NCI-H1930 (cell line): ENCODE measurements at places on chromosomes 12 and 14.

DNA sequence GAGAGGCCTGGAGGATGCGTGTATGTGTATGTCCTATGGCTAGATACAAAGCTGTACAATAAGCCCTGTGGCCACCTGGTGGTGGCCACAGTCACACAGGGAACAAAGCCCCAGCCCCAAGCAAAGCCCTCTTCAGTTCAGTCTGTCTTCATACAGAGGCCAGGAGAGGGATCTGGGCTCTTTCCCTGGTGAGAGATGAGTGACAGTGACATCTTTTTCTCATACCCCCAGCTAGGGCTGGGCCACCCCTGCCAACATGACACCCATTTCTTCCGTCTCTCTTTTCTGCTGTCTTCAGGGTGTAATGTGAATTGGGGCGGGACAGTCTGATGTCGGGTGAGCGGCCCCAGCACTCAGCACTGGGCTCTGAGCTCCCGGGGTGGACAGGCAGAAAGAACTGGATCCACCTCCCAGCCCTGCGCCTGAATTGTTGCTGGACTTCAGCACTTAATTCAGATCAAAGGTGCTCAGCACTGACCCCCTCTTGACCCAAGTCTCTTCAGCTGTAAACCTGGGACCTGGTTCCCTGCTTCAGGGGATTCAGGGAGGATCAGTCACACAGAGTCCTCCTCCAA is 59.8 kb downstream of the SERPINA3 start:
- DNase-seq: no peak

- DNase-seq: no peak
These were observed 23.0 kb downstream of the TRIM9 start for GRCh38 chr14:51071857-51072256.

GRCh38 chr12:132669166-132669879 is 17.8 kb downstream of the POLE start:
- no peak for DNase-seq

GRCh38 chr12:116043659-116044535 is 233.6 kb downstream of the MED13L start:
- DNase-seq: no peak

DNA sequence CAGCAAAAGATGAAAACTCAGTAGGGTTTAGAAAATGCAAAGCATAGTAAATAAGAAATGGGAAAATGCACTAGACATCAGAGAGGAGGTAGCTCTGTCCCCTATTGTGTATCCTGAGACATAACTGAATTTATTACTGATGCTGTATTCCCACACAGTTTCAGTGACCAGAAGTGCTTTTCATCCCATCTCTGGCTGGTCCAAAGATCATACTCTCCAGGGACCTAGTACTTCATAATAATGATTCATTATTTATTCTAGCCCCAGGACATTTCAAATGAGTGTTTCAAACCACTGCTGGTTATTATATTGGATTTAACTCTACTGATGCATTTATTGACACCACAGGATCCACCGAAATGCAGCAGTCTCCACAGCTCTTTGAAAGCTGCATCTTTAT is 163.3 kb downstream of the PAWR start:
- no peak for DNase-seq

DNA sequence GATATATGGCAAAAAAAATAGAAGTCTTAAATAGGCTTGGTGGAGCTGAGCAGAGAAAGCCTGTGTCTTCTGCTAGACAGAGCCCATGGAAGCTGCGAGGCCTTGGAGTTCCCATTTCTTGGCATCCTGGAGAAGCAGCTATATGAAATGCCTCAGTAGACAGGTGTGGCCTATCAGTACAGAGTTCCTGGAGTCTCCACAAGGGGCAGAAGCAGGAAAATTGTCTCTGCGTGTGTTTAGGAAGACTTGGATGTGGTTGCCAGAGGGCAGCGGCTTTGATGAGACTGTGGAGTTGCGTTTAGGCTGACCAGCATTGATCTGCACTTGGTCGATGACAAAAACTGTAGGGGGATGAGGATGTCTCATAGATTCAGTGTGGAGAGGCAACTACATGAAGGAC is 334.5 kb upstream of the SEL1L start:
- no peak for DNase-seq

DNA sequence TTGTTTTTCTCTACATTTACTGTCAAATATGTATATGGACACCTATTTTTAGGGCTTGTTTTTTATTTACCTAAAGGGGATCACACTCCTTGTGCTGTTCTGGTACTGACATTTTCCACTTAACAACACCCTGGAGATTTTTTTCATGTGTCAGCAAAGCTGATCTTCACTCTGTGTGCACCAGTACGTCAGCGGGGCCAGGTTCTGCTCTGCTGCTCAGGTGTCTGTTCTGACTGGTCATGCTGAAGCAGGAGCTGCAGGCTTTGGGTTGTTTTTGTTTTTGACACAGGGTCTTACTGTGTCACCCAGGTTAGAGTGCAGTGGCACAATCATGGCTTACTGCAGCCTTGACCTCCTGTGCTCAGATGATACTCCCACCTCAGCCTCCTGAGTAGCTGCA is 81.9 kb upstream of the CCND2 start:
- no peak for DNase-seq

DNA sequence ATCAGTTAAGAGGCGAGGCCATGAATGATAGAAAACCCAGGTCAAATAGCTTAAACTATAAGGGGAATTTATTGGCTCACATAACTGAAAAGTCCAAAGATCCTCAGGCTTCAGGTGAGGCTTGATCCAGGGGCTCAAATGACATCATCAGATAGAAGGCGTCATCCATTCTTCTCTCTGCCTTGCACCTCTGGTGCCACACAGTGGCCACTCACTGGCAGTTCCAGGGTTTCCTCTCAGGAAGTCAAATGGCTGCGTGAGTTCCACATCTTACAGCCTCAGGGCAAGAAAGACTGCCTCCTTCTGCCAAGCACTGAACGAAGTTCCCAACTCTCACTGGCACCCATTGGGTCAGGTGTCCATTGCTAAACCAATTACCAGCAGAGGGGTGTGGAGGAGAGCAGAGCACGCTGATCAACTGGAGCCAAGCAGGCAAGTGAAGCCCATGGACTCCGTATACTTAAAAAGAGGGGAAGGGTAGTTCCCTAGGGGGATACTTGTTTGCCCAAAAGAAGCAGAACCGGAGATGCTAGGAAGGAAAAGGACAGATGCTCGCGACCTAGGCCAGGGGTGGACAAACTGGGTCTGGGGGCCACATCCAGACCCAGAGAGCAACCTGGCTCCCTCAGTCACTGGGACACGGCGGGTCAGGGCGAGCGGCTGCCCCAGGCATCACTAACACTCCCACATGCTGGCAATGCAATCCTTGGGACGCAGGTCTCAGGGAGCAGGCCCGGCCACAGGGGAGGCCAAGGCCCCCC is 69.3 kb downstream of the SERPINA3 start:
- no peak for DNase-seq

DNA sequence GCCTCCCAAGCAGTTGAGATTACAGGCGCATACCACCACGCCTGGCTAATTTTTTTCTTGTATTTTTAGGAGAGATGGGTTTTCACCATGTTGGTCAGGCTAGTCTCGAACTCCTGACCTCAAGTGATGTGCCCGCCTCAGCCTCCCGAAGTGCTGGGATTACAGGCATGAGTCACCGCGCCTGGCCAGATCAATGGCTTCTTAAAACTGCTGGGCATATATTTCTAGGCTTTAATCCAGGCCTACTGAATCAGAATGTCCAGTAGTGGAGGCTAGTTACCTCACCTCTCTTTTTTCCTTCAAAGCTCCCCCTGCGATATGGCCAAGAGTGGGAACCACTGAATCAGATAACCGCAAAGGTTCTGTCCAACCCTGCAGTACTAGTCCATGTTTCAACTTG is 17.1 kb downstream of the POU6F1 start:
- DNase-seq: no peak

DNA sequence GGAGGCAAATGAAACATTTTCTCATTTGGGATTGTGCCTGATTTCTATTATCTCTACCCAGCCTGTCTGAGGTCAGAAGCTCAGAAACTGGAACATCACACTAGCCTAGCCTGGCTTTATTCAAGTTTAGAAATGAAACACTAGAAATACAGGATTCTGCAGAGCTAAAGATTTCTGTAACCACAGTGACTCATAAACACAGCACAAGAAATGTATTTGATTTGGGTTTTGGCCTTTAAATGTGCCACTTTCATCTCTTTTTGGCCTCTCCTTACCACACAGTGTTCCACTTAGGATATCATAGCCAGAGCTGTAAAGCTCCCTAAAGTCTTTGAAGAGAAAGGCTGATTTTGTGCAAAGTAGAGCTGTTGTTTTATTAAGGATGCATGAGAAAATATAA is 307.5 kb downstream of the EMP1 start:
- no peak for DNase-seq

DNA sequence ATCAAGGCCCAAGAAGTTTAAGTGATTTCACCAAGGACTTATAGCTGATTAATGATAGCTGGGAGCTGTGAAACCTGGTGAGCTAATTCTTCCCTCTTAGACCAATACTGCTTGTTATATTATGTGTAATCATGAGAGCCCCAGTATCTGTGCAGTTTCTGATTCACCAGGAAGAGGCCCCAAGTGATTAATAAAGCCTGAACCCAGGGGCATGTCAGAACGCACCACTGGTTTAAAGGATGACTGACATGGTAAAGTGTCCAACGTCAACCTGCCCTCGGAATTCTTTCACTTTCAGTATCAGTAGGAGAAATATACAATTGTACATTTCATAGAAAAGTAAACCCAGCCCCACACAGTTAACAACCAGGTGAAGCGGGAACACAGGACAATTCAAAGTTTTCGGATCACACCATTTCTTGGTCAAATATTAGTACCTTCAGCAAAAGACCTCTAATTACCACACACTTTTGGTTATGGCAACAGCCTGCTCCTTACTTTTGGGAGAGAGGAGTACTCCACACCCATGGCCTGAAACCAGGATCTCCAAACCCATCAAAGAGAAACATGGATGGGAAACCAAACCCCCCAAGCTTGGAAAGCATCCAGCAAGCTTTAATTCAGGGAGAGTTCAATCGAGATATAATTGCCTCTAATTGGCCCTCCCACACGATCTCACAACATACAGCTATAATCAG is 28.5 kb downstream of the TMCC3 start:
- DNase-seq: no peak

DNA sequence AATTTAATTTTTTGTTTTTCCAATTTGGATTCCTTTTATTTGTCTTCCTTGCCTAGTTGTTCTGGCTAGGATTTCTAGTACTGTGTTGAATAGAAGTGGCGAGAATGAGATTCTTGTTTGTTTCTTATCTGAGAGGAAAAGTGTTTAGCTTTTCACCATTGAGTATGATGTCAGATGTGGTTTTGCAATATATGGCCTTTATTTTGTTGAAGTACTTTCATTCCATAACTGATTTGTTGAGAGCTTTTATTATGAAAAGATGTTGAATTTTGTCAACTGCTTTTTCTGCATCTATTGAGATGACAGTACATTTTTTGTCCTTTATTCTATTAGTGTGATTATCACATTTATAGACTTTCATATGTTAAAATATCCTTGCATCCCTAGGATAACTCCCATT is 462.0 kb downstream of the CCDC91 start:
- no peak for DNase-seq

DNA sequence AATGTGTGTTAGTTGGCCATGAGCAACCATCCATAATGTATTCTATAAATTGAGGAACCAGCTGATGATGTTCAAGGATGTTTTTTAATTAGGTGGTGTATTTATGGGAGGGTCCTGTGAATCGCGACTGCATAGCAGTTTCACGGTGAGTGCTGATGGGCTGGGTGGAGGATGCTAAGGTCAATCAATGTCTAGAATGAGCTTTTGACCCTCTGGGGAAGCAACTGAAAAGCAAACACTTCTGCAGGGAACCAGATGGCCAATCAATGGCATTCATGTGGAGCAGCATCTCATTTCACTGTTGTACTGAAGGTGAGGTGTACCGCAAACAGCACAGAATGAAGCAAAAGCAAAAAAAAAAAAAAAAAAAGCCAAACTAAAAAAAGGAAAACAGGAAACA is 676.1 kb upstream of the TMEM132C start:
- DNase-seq: no peak

GRCh38 chr12:63766498-63766897 is 13.2 kb upstream of the RXYLT1 start:
- no peak for DNase-seq

DNA sequence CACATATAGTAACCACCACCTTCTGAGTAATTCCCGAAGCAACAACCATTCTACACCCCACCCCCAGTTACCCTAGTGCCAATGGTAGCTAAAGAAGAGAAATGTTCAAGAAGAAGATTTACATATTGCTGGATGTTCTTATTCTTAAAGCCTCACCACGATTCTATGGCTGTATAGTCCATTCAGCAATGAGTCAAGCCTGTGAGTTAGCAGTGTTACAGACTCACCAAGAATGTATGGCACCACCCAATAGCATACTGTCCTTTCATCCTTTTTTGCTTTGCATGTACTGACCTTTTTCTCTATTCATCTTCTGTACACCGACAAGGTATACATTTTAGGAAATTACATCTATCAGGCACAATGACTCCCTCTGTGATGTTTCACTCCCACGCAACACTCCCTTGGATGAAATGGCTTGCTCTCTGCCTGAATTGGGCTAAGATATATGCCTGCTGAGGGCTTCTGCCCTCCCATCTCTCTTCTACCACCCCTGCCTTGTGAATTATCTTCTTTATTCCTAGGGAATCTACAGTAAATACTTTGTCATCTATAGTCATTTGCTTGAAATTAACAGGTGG is 945.8 kb downstream of the DIO2 start:
- no peak for DNase-seq

DNA sequence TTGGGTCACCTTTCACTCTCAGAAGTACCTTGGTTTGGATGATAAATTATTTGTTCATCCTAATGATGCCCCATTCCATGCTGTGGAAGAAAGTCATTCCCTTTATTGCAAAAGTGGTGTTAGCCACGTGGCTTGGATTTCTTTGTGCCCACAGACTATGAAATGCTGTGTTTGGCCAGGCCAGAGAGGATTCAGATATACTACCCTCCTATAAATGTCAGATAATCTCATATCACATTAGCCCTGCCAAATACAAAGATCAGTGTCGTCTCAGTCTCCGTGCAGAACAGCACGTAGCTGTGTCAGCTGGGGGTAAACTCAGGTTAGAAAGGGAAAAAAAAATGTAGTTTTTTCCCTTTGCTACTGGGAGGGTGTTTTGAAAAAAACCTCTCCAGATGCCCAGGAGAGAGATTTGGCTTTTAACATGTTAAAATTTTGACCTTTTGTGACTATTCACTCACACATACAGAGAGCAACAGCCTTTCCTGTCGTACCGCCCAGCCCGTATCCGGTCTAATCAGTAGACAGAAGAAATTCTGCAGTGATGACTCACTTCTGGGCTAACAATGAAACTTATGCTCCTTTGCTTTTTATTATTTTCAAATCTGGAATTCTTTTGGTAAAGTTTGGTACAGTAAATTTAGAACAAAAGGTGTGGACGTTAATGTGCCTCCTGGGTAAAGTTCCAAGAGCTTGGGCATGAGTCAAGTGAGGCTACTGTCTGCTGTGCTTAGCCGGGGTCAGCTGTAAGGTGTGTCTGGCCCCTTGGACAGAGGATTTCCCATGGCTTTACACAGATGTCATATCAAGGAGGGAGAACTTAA is 8.5 kb upstream of the PTPRB start:
- DNase-seq: no peak
